Hematopoietic multipotent progenitor cell treated with erythropoietin and hydrocortisone succinate and interleukin-3 and kit ligand, for 4 days (in vitro differentiated cells): ENCODE measurements at places on chromosomes 11 and 22.

GRCh38 chr11:94062360-94062759, 41.2 kb downstream of the HEPHL1 start:
- DNase-seq, result no peak

- DNase-seq, result no peak
Measured at GRCh38 chr11:69257838-69258658, 35.9 kb upstream of the MYEOV start.

- no peak for DNase-seq
Measured at GRCh38 chr11:109849051-109849450, 244.1 kb upstream of the ZC3H12C start.

DNA sequence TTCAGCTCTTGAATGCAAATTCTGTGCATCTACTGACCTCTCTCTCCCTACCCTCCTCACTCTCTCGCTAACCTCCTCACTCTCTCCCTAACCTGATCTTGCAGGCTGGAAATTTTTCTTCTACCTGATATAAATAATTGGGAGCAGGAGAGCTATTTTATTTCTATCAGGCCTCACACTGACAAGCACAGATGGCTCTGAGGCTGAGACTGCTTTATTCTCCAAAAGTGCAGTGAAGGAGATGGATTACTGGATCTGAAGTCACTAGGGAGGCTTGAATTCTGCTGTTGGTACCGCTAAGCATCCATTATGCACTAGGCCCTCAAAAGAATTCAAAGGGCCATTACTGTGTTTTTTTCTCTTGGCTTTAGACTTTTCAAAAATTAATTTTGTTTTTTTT, 19.4 kb upstream of the LDHA start:
- DNase-seq, result no peak

DNA sequence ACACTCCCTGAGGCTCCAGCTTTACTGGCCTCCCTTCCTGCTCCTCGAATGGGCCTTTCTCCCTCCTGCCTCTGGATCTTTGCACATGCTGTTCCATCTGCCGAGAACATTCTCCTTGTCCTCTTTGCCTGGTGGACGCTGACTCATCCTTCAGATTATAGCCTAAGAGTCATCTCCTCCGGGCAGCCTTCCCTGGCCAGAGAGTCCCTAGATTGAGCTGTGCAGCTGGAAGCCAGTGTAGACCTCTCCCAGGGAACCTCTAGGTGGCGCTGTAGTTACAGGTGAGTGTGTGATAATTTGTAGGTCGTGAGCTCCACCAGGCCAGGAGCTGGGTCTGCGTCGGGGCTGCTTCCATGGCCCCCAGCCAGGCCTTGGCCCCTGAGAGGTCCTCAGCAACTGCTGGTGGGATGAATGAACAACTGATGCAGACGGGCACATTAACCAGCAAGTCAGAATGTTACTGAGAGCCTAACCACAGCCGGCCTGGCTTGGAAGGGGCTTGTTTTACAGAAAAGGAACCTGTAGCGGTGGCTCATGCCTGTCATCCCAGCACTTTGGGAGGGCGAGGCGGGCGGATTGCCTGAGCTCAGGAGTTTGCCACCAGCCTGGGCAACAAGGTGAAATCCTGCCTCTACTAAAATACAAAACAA, 8.7 kb downstream of the PNPLA5 start:
- DNase-seq, result peak; percentile 81

- no peak for DNase-seq
Measured at GRCh38 chr22:40451210-40451609, 80.8 kb downstream of the SGSM3 start.

- DNase-seq, result peak; percentile 84
Measured at GRCh38 chr11:122215244-122215992, 99.4 kb upstream of the BLID start.

GRCh38 chr22:21984793-21985192, 2.2 kb upstream of the TOP3B start:
- peak; percentile 41 for DNase-seq

- DNase-seq, result peak; percentile 72
Measured at GRCh38 chr11:64359712-64360445, 917 bp downstream of the RPS6KA4 start.

DNA sequence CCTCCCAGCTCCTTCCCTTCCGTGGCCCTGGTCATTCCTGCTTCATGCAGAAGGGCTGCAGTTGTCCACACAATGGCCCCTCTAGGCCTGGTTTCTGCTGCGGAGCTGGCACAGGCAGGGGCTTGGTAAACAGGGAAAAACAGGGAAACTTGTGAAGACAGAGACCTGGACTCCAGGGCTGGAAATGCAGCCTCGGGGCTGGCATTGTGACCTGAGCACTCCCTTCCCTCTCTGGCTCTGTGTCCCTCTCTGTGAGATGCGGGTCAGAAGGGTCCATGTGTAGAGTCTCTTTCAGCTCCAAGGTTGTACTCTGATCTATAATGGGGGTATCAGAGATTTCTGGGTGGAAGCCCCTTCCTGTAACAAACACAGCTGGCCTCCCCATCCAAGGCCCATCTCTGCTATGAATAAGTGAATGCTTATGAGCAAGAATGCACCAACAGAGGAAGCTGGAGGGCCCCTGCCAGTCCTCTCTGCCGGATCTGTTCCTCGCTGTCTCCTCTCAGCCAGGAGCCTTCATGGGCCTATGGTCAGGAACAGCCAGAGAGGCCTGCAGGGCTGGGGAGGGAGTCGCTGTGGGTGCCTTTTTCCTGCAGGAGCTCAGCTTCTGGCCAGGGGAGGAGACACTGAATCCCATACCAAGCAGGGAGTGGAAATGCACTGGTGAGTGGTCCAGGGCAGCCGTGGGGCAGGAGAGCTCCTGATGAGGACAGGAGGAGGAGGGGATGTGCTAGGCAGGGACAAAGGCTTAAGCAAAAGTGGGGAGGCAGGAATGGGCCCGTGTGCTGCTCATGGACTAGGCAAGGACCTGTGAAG, 6.7 kb upstream of the DERL3 start:
- no peak for DNase-seq

DNA sequence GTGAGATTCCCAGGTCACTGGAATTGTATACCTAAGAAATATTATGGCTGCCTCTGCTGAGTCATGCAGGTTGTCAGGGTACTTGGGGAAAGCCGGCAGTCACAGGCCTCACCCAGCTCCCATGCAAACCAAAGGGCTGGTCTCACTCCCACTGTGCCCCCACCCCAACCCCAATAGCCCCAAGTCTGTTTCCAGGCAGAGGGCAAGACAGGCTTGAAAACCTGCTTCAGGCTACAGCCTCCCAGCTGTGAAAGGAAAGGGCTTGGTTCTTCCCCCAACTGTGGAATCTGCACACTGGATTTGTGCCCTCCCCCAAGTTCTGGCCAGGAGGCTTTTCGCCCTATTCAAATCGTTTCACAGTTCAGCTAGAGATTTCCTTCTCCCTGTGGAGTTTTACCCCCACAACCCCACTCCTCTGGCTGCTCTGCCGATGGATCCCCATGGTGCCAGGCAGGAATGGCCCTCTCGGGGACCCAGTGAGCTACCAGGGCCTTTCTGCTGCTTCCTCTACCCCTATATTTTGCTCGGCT, 37.0 kb upstream of the ABTB2 start:
- DNase-seq, result no peak

DNA sequence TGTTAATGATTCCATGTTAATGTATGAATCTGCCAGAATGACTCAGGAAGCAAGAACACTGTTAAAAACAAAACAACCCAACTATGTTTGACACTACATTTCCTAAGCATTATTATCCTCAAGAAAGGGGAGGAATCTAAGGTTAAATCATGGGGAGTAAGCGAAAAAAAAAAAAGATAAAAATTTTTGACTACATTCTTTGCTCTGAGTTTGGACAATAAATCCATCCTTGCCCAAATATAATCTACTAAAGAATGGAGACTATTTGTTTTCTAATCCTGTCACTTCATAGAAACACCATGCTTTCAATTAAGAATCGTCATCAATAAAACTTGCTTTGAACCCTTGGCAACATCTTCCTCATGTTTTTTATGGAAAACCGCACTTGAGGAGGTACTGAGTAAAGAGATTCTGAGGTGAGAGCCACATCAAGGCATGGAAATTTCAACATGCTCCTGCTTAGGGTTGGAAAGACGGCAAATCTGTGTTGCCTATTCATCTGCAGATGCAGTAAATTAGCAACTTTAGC, 9.7 kb downstream of the MAML2 start:
- DNase-seq, result no peak

- DNase-seq, result no peak
Measured at GRCh38 chr11:100739666-100740065, 52.6 kb downstream of the ARHGAP42 start.

DNA sequence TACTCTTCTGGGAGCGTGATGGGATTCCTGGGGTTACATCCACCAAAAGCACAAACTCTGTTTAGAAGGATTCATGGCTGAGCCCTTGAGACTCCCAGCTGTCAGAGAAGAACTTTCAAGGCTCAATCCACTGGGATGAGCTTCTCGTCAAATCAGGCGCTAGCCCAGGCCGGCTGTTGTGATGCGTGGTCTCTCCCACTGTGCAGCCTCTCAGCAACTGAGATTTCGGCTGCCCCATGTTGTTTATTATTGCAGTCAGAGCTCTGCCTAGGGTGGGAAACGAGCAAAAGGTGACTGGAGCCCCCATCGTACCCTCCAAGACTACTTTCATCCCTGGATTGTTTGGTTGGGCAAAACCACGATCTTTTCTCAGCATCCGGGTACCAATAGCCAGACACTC, 251.6 kb downstream of the ETS1 start:
- no peak for DNase-seq

DNA sequence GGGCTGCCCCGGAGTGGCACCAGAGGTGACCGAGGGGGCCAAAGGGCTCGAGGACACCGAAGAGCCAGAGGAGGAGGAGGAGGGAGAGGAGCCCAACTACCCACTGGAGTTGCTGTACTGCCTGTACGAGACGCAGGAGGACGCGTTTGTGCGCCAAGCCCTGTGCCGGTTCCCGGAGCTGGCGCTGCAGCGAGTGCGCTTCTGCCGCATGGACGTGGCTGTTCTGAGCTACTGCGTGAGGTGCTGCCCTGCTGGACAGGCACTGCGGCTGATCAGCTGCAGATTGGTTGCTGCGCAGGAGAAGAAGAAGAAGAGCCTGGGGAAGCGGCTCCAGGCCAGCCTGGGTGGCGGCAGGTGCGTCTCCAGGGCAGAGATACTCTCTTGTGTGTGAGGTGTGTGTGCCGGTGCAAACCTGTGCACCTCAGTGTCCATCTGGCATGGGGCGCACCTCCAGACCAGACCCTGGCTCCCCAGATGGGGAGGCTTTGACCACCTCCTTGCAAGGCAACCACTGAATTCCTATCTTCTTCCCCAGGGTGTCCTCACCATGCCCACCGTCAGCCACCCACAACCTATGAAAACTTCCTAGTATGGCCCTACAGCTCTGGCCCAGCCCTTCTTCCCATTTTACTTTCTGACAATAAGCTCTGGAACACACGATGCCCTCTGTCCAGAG, 3.4 kb downstream of the NLRP6 start:
- DNase-seq, result no peak

DNA sequence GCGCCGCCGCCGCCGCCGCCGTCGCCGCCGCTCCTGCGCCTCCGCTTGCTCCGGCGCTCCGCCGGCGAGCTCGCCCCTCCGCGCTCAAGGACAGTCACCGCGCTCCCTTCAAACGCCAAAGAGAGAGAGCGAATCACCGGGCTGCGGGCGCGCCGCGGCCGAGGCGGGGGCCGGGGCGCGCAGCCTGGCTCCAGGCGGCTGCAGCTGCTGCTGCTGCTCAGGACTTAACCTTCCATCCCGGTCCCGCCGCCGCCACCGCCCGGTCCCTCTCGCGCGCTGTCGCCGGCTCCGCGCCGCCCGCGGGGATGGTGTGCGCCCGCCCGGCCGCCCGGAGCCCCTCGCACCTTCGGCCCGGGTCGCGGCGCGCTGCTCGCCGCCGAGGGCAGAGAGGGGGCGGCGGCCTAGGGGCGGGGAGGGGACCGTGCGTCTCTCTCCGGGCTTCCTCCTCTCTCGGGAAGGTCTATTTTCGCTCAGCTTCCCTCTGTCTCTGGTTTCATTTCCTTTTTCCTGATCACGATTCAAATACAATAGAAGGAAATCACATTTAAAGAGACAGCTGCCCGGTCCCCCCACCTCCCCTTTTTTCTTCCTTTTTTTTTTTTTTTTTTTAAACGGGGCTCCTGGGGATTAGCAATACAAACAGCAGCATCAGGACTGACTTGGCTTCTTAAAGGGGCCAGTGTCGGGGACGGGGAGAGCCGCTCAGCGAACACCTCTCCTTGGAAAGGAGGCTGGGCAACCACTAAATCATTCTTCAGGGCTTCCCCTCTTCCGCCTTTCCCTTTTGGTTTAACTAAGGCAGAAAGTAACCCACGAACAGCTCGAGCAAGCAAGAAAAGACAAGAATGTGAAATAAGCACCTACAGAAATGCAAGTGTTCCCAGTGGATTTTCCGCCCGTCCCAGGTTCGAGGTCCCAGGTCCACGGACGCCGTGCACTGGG, 22.1 kb downstream of the LMO2 start:
- peak; percentile 86 for DNase-seq

DNA sequence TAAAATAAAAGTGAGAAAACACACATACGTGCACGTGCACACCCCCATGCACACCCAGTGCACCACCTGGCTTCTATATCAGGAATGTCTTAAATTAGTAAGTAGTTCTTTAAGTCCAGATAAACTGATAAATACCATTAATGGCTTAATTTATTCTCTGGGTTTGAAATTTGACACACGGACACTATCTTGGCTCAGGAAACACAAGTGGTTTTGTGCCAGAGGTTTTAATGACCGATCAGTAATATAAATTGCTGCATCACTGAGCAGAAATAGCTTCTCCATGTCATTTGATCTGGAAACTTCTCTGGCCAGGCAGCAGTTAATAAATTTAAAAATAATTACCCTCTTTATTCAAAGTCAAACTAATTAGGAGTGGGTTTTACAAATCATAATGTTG, 101.5 kb upstream of the NNMT start:
- DNase-seq, result peak; percentile 38

DNA sequence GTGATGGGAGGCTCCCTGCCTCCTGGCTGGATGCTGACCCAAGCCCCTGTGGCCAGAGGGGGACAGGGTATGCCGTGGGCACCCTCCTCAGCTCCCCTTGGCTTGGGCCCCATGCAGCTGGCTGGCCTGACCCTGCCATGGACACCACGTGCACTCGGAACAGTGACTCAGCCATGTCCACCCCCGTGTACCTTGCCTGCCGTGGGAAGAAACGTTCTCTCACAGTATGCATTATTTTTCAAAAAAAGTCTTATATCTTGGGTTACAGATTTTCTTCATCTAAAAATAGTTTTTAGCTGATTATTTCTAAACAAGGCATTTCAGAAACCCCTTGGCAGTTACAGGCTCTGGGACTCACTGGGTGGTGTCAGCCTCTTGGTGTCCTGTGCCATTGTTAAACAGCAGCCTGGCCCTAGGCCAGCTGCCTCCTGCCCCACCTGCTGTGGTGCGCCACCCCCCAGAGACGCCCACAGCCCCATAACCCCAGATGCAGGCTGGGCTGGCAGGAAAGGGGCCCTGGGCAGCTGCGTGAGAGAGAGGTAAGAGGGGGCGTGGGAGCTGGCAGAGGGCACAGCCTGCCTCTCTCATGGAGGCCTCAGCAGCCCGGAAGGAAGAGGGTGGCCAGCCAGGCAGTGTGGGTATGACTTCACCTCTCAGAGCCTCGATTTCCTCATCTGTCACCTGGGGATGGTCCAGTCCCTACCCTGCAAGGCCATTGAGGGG, 99.8 kb downstream of the MORC2 start:
- peak; percentile 37 for DNase-seq
